ENCODE measurements at places on chromosomes 11 and 22.

- DNase-seq: peak; percentile 78
Observed at GRCh38 chr11:64844330-64845128, at the start of gene CDC42BPG. CDC42BPG (minus strand) TSS chr11:64844653; CDS start chr11:64844569, 84 bp downstream.

DNA sequence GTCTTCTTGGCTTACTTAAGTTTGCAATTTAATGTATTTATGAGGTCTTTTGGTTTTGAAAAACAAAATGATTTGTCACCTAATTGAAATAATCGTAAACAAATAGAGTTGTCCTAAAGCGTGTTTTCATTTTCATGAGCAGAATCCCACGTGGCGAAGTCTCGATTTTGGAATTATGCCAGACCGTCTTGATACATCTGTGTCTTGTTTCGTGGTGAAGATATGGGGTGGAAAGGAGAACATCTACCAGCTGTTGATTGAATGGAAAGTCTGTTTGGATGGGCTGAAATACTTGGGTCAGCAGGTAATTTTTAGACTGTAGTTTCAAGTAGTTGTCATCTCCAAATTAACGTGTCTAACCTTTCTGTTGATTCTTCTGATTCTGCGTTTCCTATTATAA is 64.7 kb downstream of the UVRAG start:
- no peak for DNase-seq

DNA sequence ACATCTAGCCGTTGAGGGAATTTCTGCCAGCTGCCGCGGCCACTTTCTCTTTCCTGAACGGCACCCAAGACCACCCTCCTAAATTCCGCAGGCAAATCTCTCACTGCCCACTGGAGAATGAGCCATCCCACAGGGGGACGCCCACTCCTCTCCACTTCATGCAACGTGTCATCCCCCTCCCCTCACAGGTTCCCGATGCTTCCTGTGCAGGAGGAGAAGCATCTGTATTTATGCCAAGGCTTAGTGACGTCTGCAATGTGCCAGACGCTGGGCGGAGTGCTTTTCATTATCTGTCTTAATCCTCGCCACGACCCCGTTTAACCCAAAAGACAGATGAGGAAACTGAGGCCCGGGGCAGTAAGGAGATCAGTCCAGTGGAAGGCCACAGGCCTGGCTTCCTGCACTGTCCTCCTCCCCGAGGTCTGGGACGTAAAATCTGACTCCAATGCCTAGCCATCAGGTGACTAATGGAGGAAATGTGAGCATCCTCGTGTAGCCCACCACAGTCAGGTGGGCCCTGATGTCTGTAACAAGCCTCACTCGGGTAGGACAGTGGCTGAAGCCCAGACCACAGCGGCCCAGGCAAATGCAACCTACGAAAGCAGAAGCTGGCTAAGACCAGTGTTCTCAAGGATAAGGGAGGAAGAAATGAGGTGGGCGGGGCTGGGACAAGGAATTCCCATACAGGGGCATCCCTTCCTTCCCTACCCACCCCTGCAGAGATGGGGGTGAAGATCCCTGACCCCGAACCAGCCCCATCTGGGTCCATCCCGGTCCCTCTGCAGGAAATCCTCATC is 23.1 kb downstream of the MN1 start:
- no peak for DNase-seq

DNA sequence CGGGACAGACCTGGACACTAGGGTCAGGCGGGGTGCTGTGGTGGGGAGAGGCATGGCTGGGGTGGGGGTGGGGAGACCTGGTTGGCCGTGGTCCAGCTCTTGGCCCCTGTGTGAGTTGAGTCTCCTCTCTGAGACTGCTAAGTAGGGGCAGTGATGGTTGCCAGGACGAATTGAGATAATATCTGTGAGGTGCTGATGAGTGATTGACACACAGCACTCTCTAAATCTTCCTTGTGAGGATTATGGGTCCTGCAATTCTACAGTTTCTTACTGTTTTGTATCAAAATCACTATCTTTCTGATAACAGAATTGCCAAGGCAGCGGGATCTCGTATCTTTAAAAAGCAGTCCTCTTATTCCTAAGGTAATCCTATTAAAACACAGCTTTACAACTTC is 3.9 kb downstream of the FADD start:
- DNase-seq: no peak

DNA sequence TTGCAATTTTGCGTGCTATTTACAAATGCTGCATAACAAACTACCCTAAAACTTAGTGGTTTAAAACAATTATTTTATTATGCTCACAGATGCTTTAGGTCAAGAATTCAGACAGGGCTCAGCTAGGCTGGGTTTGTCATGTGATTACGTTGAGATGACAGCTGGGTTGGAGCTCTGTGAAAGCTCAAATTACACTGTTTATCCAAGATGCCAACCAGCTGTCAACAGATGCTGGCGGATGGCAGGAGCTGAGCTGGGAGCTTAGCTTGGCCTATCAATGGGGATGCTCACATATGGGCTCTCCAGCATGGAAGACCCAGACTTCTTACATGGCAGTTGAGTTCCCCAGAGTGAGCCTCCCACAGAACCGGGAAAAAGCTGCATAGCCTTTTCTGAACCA is 62.7 kb downstream of the STK33 start:
- no peak for DNase-seq

DNA sequence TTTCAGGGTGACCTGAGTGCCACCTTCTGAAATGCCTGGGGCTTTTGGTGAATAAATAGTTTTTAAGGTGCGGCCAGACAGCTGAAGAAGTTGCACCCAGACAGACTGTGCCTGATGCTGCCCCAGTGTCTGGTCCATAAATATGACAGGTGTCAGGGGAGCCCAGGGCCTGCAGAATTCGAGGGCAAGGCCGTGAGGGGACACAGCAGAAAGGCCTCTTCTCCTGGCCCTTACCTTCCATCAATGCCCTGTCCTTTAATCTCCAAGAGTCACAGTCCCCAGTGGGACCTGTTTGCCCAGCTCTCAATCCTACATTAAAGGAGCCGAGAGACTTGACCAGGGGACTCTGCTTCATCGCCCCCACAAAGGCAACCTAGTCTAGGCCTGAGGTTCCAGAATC is 45.7 kb downstream of the NAT10 start:
- no peak for DNase-seq

GRCh38 chr11:65574811-65575567 is 864 bp upstream of the EHBP1L1 start:
- DNase-seq: no peak

- DNase-seq: no peak
Observed at GRCh38 chr11:114482114-114482513, 42.8 kb downstream of the REXO2 start.

DNA sequence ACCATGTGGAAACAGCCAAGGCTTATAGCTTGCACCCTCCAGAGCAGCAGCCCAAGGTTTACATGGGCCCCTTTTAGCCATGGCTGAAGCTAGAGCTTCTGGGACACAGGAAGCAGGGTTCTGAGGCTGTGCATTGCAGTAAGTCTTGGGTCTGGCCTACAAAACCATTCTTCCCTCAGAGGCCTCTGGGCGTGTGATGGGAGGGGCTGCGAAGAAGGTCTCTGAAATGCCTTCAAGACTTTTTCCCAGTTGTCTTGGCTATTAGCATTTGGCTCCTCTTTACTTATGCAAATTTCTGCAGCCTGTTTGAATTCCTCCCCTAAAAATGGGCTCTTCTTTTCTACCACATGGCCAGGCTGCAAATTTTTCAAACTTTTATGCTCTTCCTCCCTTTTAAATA is 109.5 kb downstream of the BBOX1 start:
- DNase-seq: no peak

- no peak for DNase-seq
Observed at GRCh38 chr11:74870485-74870884, 78.4 kb downstream of the XRRA1 start.

DNA sequence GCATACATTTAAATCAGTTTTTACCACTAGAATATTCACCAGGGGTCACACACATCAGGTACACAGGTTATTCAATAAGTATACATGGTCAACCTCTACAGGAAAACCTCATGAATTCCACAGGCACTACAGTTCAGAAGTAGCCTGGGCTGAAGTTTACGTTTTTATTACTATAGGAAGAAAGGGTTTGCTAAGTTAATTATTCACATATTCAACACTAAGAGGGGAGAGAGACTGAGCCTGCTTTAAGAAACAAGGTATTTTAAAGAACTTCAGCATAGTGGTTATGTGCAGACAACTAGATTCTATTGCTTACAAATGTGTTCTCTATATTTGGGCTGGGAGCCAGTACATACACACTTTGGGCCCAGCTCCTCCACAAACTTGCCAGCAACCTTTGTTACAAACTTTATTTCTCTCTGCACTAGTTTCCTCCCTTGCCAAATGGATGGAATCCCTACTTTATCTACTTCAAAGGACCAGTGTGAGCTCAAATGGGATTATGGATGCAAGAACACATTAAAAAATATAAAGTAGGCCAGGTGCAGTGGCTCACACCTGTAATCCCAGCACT is 31.9 kb downstream of the IL18BP start:
- DNase-seq: no peak

GRCh38 chr11:113634940-113635575 is 71.0 kb downstream of the TMPRSS5 start:
- no peak for DNase-seq

DNA sequence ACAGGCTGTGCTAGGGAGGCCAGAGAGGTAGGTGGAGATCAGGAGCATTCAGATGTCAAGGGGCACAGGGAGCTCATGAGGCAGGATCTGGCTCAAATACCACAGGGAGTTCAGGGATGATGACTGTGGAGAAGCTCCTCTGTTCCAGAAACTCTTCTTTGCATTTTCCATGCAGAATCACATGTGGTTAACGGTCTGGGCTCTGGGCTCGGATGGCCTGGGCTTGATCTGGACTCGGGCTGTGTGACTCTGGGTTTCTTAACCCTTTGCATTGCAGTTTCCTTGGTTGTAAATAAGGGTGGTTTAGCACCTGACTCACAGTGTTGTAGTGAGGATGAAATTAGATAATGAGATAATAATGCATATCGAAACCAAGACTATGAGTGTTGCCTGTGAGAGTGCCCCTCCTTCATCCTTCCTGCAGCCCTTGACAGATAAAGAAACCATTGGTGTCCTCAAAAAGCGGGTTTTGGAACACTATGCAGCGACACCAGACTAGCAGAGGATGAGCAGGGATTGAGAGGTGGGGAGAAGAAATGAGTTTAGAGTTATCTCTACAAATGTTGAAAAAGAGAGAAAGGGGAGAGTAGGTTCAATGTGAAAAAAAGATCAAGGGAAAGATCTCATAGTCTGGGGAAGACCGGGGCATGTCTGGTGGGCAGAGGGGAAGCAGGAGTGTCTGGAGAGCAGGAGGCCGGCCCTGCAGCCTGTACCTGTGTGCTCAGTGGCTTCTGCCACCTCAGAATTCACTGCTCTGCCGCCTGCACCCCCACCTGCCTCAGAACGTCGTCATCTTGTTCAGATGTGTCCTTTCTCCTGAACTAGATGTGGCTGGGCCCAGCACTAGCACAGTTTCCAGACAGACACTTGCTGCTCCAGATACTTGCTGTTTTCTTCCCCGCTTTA is 197.8 kb upstream of the SORL1-AS1 start:
- no peak for DNase-seq

DNA sequence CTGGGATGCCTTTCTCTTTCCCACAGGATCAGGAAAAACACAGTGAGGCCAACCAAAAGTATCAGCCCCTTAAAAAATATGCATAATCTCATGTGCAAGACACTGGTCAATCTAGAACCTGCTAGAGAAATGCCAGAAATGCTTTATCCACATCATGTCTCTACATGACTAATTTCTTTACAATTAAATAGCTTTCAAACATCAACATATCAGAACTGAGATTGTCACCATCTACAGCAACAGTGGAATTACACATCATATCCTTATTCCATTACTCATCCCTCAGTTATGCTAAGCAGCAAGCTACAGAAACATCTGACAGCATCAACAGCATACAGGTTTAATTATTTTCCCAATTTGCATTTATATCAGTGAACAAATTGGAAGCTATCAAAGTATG is 78.8 kb downstream of the DDIAS start:
- no peak for DNase-seq

DNA sequence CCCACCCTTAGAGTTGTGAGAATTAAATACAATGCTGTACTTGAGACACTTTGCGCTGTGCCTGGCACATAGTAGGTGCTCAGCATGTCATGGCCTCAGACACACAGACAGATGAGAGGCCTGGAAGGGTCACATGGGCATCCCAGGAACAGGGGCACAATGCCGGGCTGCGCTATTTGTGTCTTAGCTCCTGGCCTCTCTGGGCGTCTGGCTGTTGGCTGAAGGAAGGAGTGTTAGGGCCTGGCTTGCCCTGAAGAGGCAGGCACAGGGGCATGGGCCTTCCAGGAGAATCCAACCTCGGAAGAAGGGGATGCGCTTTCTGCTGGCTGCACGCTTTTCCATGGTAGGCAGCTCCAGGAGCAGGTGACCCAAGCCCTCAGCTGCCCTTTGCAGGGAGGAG is 41.4 kb downstream of the ST14 start:
- DNase-seq: no peak

DNA sequence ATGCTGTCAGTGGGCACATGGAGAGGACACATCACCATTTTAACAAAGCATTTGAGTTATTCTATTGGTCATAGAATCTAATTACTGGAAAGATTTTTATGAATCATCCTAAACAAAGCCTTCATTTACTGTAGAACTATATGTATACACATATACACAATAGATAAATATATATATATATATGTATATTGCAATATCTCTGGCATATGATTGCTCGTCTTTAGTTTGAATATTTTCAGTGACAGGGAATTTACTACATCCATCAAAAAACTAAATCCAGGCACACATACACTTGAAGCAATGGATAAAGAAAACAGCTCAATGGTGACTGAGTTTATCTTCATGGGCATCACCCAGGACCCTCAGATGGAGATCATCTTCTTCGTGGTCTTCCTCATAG is at the start of gene OR5AR1:
TSS of gene OR5AR1 (plus strand) at position 301 of the 400 bp plus-strand sequence. CDS start at position 301, 0 bp downstream.
- no peak for DNase-seq

GRCh38 chr11:117501237-117501898 is 173.7 kb downstream of the CEP164 start:
- DNase-seq: no peak

DNA sequence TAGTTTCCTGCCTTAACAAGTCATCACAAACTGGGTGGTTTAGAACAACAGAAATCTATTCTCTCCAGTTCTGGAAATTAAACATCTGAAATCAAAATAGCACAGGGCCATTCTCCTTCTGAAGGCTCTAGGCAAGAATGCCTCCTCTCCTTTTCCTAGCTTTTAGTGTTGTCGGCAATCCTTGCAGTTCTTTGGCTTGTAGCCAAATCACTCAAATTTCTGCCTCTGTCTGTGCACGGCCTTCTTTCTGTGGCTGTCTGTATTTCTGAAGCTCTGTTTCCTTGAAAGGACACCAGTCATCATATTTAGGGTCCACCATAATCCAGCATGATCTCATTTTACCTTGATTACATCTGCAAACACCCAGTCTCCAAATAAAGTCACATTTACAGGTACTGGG is 795.5 kb downstream of the METTL15 start:
- no peak for DNase-seq

DNA sequence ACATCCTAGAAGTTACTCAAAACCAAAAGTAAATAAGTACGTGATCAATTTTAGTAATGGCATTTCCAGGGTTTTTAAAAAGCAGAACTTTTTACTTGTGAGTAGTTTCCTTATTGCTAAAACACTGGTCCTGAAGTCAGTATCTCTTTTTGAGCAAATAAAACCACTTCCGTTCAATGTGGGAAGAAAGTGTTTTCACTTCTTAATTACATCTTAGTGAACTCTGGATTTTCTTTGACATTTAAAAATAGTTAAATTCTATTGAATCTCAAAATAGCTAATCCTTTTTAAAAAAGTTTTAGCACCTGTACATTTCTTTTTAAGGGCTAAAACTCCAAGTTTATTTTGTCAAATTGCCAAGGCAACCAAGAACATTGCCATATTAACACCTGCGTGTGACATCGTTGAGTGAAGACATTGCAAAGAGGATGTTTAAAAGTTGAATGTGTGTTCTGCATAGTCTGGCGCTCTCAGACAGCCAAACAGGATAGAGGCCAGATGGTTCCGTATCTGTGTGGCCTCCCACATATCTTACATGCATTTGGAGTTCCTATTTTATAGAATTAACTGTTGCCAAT is 17.2 kb upstream of the OR5B21 start:
- peak; percentile 56 for DNase-seq
